ENCODE measurements at places on chromosomes 1 and 21.

DNA sequence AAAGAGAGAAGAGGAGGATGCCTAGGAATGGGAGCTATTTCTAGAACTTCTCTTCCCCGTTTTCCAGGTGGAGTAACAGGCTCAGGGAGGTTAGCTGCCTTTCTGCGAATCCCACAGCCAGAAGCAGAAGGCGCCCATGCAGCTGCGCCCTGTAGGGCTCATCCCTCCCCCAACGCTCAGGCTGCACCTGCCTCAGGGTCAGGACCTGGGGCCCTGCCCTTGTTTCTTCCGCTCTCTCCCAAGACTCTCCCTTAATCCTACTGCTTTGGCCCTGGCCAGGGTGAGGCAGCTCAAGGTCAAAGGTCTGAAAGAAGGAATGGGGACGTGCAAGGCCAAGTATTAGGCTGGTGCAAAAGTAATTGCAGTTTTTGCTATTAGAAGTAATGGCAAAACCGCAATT lies 30.5 kb upstream of the PADI2 start:
- DNase-seq: no peak

- no peak for DNase-seq
Observed at GRCh38 chr1:180762796-180763195, 131.0 kb downstream of the XPR1 start.

DNA sequence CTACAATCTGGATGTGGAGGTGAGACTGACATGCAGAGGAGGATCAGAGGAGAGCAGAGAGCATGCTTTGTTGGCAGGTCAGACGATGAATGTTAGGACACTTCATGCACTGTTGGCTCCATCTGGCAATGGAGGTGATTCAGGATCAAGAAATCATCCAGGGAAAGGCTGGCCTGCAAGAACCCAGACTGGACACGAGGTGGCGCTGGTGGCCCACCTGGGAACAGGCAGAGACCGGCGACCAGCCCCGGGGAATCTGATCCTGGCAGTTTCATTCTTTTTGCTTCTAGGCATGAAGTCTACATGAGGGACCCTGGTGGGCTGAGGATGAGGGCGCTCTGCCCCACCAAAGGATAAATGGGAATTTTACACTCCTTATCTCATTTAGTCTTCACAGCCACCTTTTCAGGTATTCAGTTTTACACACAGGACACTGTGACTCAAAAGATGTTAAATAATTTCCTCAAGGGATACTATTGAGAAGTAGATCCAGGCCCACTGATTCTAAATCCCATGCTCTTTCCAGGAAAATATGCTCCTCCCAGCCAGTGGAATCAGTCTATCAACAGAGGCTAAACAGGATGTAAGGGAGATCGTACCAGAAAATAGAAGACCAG lies 26.2 kb upstream of the SCMH1 start:
- peak; percentile 81 for DNase-seq

DNA sequence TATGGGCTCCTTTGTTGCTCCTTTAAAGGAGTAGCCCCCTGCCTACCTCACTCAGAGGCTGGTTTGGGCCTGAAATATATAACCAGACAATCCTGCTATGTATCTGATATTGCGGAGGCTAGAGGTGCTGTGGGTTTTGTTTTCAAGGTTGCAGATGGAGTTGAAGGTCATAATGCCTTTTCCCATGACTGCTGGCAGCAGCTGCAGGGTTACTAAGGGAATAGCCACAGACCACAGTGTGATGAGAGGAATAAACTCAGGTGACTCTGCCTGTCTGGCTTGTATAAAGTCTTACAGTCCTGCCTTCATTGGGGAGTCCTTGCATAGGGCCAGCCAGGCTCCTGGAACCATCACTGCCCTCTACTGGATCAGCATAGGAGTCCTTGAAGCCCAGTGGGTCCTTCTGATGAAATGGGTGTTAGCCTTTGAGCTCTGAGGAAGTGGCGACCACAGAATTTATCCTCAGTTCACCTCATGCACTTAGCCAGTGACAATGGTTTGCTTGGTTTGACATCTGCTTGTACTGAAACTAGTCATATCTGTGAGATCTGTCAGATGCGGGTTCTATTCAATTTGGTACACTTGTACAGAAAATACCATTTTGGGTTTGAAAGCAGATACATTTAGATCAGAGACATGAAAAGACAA lies 174.4 kb upstream of the HMCN1 start:
- peak; percentile 80 for DNase-seq

DNA sequence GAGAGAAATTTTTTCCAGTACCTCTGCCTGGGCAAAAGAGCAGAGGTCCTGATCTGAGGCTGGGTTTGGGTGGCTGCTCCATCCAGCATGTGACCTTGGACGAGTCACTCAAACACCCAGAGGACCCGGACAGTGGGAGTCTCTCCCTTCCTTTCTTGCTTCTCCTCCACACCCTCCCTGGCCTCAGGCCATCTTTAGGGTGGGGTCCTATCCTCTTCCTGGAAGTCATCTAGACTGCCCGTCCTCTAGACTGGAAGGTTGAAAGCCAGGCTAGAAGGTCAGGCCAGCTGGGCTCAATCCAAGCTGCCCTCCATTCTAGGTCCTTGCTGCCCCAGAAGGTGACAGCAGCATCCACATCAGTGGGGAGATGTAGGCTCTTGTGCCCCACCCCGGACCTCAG lies 599.5 kb downstream of the MATN1 start:
- DNase-seq: no peak

DNA sequence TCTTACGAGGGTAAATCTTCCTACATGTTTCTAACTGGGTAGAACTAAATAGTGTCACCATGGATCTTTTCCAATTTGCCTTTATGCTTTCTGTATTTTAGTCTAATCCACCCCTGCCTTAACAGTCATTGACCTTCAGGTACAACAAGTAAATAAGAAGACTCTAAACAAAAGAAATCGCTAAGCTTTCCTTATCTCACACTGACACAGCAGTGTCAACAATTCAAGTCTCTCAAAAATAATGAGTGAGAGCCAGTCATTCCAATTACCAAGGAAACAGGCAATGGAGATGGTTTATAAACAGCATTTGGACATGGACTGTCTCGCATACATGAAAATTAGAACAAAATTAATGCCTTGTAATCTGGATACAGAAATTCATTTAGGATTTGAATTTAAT lies 365.8 kb downstream of the VAV3 start:
- DNase-seq: no peak

GRCh38 chr1:11842154-11843041 lies 5.2 kb downstream of the NPPA start:
- DNase-seq: no peak

GRCh38 chr1:63691701-63692425 lies 82.0 kb upstream of the ROR1 start:
- DNase-seq: peak; percentile 85

- DNase-seq: no peak
Observed at GRCh38 chr1:15944308-15945010, 31.4 kb downstream of the ZBTB17 start.

GRCh38 chr1:68633141-68633919 lies 136.4 kb upstream of the DEPDC1 start:
- no peak for DNase-seq

DNA sequence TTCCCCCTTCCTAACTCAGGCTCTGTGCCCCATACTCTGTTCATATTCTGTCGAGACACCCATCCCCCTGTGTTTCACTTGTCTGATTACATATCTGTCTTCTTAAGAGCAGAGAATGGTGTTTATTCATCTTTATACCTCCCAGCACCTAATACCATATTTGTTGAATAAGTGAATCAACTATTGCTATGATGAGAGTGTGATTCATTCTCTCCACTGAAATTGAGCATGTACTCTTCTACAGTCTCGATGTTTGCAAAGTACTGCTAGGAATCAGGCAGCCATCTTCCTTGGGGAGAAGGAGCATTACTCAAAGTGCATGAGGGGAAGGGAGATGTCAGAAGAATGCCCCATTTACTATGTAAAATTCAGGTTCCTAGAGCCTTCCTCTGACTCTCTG lies 27.0 kb downstream of the TBX15 start:
- DNase-seq: no peak

Data from small intestine (tissue), 16 donors.